ENCODE measurements at places on chromosomes 3 and 15.

GRCh38 chr15:42147431-42147735 is 9.1 kb downstream of the PLA2G4F start:
- ATAC-seq, result no peak

DNA sequence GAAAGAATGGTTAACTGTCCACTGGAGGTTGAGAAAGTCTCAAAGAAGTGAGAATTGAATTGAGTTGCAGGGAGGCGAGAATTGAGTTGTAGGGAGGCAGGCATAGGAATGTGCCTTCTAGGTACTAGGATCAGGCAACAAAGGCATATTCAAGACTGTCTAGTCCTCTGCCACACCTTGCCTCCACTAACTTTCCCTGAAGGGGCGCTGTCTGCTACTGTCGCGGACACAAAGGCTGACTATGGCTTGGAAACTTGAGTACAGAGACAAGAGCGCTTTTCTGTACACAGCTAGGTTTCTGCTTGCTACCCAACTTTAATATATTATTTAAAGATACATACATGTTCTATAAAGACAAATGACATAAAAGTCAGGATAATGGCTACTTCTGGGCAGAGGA is 10.4 kb upstream of the FBXL22 start:
- ATAC-seq, result no peak

DNA sequence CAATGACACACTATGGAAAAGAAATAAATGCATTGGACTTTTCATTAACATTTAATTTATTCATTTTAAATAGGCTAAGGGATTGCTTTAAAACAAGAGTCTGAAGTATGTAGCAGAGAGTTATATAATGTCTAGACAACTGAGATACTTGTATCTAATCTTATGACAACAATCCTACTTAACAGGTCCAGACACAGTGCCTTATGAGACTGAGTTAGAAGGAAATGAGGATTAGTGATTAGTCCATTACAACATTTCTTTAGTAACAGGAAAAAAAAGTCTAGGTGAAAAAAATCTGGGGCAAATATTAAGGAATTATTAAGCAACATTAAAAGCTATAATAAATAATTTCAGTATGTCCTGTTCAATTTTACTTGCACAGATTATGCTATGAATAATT is 140.6 kb downstream of the MEIS2 start:
- no peak for ATAC-seq

DNA sequence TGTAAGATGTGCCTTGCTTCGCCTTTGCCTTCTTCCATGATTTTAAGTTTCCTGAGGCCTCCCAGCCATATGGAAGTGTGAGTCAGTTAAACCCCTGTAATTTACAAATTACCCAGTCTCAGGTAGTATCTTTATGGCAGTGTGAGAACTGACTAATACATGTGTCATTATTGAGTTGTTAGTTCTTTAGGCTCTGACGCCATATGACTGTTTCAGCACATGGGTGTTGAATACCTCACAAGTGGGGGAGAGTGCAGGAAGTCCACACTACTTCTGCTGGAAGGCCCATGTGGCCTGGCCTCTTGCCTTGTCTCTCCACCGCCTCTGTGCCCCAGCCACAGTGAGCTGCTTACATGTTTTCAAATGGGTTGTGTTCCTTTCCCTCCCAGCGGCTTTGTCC is 28.5 kb downstream of the MFSD1 start:
- ATAC-seq, result peak; percentile 85

DNA sequence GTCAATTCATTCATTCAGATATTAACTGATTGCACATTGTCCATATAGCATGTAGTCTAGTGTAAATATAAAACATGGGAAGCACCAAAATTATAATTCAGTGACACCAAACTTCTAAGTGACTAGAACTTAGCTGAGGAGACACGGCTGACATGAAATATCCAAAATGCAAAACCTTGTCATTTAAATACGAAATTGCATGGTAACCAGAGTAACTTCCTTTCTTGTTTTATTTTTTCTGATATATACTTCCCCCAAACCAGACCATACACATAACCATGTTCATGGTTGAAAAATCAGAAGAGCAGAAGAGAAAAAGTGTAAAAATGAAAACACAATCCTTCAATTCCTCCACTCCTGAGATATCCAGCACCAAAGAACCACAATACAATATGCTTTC is 38.0 kb downstream of the CBLB start:
- no peak for ATAC-seq

- ATAC-seq, result no peak
These were observed 310.8 kb downstream of the PTPRG start for GRCh38 chr3:61872077-61872706.

- no peak for ATAC-seq
These were observed 81.3 kb downstream of the STAC start for GRCh38 chr3:36461597-36461996.

DNA sequence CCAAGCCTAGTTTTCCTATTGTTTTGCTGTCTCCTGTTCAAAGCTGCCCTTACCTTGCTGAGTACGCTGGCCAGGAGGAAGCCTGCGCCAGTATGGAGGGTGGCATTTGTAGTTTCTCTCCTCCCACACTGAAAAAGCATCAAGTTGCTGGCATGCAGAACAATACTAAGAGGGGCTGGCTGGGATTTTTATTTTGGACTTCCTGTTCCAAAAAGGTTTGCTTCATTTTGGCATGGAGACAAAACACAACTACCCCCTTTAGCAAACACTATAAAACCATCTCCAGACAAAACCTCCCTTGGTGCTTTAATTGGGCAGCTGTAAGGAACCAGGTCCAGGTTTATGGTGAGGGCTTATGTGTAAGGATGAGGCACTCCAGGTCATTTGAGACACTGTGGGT is 457.6 kb downstream of the PDCD6IP start:
- no peak for ATAC-seq

DNA sequence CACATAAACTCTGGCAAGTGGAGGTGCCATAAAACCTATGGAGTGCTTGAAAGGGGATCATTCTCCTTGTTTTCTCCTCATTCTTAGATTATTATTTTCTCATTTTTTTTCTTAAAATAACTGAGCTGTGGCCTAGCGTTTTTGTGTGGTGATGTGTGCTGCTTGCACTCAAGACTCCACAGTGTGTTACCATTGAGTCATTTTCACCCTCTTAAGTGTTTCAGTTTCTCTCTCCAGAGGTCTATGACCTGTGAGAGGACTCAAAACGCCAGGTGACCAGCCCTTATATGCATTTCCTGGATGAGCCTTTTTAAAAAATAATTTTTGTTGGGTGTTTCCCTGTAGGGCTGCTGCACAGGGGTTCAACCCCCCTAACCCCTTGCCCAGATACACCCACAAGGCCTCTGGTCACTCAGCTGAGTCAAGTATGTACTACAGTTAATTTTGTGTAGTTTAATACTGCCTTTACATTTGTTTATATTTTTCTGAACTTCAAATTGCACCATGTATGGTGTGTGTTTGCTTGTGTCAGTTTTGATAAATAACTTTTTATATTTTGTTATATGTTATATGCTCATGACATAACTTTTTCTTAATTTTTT is 15.4 kb upstream of the BTLA start:
- peak; percentile 98 for ATAC-seq

GRCh38 chr3:181698263-181698954 is 13.3 kb upstream of the SOX2 start:
- ATAC-seq, result no peak

- ATAC-seq, result peak; percentile 23
These were observed 812 bp downstream of the P4HTM start for GRCh38 chr3:48990636-48991469.

GRCh38 chr15:40467261-40467615 is 3.5 kb upstream of the CHST14 start:
- ATAC-seq, result no peak

All from activated T-helper 17 cell treated with anti-CD3 and anti-CD28 coated beads, Interleukin-2, amount 50 U/mL, for 72 hours (primary cell).